ENCODE measurements at places on chromosomes 7 and 10.

DNA sequence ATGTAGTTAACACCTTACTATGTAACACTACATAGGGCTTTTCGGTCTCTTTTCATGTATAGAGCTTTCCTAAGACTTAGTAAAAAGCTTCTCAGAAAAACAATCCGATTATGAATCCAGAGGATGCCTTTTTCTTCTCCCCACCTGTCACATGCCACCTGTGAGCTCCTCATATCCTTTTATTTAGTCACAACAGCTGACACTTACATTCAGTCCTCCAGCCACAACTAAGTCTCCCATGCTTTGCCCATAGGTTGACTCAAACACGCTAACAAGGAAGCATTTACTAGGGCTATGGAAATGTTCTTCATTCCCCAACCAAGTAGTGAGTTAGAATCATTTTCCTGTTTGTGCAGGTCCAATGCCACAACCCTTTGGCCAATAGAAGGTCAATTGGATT is 7.9 kb downstream of the ENO4 start:
- no peak for DNase-seq

DNA sequence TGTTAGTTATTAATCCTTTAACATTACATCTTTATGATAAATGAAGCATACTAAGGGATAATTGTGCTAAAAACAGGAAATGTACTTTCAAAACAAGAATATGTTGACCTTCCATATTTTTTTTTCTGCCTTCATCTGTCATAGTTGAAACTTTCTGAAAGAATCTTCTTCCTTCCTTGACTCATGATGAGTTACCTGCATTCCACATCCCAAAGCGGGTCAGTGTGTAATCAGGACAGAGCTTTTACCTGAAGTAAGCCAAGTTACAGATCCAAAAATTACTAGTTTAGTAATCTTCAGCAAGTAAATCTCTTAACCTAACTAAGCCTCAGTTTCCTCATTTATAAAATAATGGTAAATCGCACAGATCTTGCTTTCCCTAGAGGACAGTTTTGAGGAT is 13.4 kb upstream of the ARL4A start:
- no peak for DNase-seq

DNA sequence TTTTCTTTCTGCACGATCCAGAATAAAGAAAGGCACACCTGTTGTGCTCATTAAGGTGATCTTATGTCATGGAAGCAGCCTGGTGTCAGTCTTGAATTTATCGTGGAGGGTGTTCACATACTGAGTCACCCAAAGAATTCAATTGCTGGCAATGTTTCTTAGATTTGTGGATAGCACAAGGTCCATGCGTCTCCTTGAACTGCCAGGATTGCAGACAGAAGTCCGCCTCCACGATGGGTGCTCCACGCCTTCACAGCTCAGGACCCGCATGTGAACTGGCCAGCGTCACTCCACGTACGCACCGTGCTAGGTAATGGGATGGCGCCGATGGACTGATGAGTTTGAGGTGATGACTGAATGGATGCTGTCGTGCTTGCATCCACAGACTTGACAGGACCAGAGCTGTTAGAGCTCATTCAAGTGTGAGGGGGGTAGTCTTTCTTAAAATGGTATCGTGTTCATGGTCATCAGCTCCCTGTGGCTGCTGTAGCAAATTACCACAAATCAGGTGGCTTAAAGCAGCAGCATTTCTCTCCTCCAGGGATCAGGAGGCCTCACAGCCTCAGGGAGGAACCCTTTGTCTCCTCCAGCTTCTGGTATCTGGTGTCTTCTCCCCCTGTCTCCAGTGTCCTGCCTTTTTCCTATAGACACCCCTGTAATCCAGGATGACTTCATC is 65.4 kb upstream of the DNAJB6 start:
- DNase-seq = no peak

GRCh38 chr7:78037603-78038002 is 239.0 kb downstream of the PHTF2 start:
- no peak for DNase-seq

DNA sequence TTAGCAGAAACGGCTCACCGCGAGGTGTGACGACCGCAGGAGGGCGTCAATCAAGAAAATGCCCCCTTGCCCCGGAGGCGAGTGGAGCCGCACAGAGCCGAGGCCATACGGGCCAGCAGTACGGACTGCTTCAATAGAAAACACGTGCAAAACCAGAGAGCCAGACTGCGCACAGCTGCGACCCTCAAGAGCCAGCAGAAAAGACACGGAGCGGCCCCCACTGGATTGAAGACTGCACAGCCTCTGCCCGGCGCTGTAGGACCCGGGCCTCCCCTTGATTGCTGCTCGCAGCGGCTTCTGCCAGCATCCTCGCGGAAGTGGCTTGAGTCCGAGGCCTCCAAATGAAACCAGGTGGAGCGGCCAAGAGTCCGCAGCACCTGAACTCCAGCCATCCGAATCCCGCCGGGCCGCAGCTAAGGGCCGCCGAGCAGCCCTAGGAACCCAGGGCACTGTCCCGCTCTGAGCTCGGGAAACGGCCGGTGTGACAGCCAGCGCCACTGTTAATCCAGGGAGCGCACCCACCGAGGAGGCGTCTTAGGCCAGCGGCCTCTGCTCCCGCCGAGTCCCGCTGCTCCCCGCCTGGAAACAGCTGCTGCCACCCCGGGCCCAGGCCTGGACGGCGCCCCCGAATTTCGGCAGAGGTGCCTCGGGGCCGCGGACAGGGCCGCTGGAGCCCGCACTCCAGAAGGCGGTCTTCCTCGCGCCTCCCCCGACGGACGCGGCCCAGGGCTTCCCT is 660 bp upstream of the HHEX start:
- DNase-seq = peak; percentile 69

- no peak for DNase-seq
Measured at GRCh38 chr10:51651063-51651462, 48.3 kb downstream of the CSTF2T start.

DNA sequence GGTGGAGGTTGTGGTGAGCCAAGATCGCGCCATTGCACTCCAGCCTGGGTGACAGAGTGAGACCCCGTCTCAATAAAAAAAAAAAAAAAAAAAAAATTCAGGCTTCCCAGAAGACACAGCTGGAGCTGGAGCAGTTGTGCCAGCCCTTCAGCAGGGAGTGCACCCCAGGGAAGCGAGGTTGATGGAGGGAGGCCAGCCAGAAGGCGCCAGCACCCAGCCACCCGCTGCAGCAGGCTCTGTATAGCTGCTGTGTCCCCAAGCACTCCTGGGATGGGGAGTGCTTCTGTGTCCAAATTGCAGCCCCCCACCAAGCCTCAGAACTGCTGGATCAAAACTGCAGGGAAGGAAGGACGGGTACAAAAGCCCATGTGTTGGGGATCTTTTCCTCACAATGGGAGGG is 47.8 kb downstream of the COBL start:
- no peak for DNase-seq

DNA sequence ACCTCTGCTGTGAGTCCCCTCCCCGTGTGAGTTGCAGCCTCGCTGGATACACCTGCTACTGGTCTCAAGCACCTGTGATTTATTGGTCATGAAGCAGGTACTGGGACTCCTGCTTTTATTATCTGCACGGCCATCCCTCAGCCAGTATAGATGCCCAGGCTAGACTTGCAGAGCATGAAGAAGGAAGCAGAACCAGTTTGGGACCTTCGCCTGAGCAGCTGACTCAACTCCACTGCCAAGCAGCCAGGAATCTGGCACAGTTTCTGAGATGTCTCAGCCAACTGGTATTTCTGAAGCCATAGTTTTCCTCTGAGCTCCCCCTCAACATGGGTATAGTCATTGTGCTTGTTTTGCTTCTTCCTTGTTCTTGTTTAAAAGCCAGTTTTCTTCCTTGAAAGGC is 28.0 kb upstream of the SLC39A12 start:
- peak; percentile 19 for DNase-seq

GRCh38 chr10:15140698-15141097 is 27.8 kb downstream of the NMT2 start:
- no peak for DNase-seq

DNA sequence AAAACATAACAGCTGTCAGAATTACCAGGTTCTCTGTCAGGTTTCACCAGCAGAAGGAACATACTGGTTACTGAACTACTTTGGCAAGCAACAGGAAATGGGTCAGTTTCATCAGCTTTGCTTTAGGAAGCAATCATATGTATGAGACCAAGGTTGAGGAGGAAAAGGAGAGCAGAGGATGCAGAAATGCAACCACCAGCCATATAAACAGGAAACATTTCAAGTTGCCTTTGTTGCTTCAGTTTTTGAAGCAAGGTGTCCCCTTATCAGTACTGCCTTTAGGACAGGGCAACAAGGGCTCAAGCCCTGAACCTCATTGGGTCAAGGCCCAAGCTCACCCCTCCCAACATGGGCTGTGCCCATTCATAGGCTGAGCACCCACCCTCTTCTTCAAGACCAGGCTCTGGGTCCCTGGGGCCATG is 10.2 kb downstream of the HIPK2 start:
- no peak for DNase-seq

DNA sequence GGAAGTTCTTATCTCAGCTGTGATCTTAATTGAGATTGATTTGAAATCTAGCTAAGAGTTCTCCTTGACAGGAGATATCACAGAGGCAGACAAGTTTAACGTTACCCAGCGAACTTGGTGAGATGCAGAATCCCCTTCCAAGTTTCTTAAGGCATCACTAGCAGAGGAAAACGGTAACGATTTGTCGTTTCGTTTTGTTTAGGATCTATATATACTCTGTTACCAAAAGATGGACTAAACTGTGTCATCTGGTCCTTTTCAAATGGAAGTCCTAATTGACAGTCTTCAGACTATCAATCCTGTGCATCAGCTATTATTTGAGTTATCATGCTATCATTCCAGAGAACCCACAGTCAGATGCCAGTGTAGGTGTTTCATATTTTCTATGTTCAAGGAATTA is 316.7 kb upstream of the SORCS1 start:
- no peak for DNase-seq

GRCh38 chr10:100531761-100532160 is 2.1 kb upstream of the NDUFB8 start:
- no peak for DNase-seq

GRCh38 chr10:1966712-1967376 is 229.5 kb upstream of the ADARB2 start:
- DNase-seq = no peak

DNA sequence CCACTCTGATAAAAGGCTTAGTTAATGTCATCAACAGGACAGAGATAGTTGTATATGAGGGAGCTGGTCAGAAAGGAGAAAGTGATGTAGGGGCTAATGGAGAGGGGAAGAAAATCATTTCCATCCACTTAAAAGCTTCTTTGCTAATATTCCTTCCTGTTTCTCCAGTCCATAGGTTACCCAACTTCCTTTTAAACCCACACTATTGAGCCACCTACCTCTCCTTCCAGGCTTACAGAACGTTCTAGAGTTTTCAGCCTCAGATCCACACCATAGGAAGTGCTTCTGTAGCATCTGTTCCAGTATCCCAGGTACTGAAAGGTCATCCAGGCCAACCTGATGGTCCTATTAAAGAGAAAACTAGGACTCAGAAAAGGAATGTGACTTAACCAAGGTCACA is 28.2 kb downstream of the STRIP2 start:
- no peak for DNase-seq

- DNase-seq = no peak
Measured at GRCh38 chr7:148402159-148402558, 188.4 kb upstream of the C7orf33 start.

GRCh38 chr7:43726466-43726865 is 2.9 kb downstream of the COA1 start:
- DNase-seq = no peak

- DNase-seq = no peak
Measured at GRCh38 chr10:103575416-103576075, 82.0 kb downstream of the NEURL1 start.

DNA sequence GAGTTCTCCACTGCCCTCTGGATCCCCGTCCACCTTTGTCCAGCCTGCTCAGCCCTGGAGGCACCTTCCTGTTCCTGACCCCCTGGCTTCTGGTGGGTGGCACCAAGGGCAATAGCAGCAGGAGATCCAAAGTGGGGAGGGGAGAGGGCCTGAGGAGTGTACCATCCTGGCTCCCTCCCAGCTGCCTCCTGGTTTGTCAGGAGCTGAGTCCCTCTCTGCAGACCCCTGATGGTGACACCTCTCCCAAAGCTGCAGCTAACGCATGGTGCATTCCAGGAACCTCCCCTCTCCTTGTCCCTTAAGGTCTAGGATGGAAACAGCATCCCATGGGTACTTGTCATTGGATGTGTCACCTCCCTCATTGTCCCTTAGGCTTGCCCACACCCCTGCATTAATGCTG is 39.6 kb downstream of the VSTM4 start:
- no peak for DNase-seq

DNA sequence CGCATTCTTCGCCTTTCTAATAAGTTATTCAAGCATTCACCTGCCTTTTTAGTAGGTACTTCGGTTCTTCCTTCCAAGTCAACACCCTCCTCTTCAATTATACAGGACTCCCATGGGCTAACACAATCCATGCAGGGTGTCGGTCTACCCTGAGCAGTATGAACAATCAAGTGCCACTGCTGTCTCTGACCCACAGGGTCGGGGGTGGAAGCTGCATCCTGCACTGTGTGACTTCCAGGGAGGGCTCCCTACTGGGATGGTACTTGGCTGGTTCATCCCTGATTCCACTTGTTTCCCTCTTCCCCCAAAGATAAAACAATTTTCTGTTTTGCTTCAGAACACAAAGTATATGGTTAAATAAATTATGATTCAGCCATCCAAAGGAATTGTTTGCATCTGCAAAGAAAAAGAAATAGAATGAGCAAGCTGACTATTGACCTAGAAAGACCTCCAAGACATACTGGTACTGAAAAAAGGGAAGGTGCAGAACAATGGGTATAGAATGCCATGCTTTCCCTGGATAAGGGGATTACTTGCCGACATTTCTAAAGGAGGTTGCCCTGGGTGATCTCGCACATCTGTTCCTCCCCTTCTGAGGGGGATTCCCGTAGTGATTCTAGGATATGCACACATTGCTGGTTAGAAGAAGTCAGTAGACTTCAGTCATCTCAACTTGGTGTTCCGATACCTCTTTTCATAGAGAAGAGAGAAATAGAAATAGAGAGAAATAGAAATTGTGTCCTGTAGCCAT is 89.1 kb upstream of the AGR3 start:
- no peak for DNase-seq

- no peak for DNase-seq
Measured at GRCh38 chr7:7791523-7791922, 73.1 kb upstream of the RPA3 start.

DNA sequence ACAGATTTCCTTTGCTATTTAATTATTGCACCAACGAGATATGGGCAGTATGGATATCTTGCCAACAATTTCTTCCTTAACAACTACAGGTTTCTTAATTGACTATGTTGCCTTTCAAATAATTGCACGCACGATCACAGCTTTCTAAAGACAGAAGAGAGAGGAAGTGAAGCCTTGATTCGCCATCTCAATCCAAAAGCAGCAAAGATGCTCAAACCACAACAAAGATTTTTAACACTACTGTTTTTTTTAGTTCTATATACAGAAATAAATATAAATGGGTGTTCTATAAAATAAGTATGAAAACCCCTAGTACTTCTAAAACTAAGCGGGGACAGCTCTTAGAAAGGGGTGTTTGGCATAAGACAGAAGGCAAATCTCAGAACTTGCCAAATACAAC is 251.3 kb downstream of the SFMBT2 start:
- no peak for DNase-seq

GRCh38 chr7:35467456-35467978 is 213.6 kb upstream of the TBX20 start:
- no peak for DNase-seq

GRCh38 chr10:1736144-1736971 is 967 bp downstream of the ADARB2 start:
- no peak for DNase-seq

GRCh38 chr7:44261240-44261639 is 60.5 kb downstream of the YKT6 start:
- no peak for DNase-seq

GRCh38 chr10:105185161-105185560 is 544.1 kb downstream of the SORCS3 start:
- no peak for DNase-seq

- no peak for DNase-seq
Measured at GRCh38 chr10:3777981-3778691, 6.9 kb downstream of the KLF6 start.

All from mucosa of descending colon (tissue), 3 donors.